Endothelial cell (in vitro differentiated cells): ENCODE measurements at places on chromosomes 11 and 22.
A peak's percentile ranks its signal among the peaks of the same experiment; 100 is the strongest.

- peaks cover 10% of the 10 kb centered on the region for H3K27me3 ChIP-seq
- no peak for DNase-seq
- H3K36me3 ChIP-seq, result peaks cover 7% of the 10 kb centered on the region
- H3K27ac ChIP-seq, result no peak overlapping the region
Observed at GRCh38 chr11:12271241-12271640, 106.1 kb upstream of the PARVA start.

DNA sequence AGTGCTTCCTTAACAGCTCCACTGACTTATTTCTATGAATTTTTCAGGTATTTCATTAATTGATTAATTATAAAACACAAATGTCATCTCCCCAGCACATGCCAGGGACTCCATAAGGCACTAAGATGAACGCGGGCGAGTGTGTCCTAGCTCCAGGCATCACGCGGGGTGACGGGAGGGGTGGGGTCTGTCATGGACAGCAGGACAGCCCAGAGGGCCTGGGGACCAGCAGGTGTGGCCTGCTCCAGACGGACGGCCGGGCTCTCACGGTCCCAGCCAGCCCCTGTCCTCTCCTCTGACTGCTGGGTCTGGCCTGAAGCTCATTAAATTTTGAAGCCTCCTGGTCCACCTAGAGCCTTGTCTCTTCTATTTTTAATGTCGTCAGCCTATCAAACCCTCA, 531.1 kb downstream of the BRD1 start:
- no peak for DNase-seq
- no peak overlapping the region for H3K27ac ChIP-seq
- H3K4me3 ChIP-seq, result no peak overlapping the region
- H3K4me1 ChIP-seq, result peaks cover 5% of the 10 kb centered on the region
- no peaks in the 10 kb centered on the region for H3K36me3 ChIP-seq
- H3K27me3 ChIP-seq, result peaks cover 13% of the 10 kb centered on the region

- H3K27ac ChIP-seq, result no peak overlapping the region
- peaks cover 16% of the 10 kb centered on the region for H3K4me1 ChIP-seq
- DNase-seq, result no peak
- H3K4me3 ChIP-seq, result no peak overlapping the region
- H3K36me3 ChIP-seq, result no peaks in the 10 kb centered on the region
Observed at GRCh38 chr11:111414267-111414931, 35.3 kb upstream of the POU2AF1 start.

- H3K27ac ChIP-seq, result no peak overlapping the region
- H3K4me1 ChIP-seq, result peaks cover 6% of the 10 kb centered on the region
- no peak overlapping the region for H3K4me3 ChIP-seq
- no peaks in the 10 kb centered on the region for H3K36me3 ChIP-seq
- peaks cover 7% of the 10 kb centered on the region for H3K27me3 ChIP-seq
Observed at GRCh38 chr22:23591846-23592245, 11.8 kb upstream of the IGLL1 start.

DNA sequence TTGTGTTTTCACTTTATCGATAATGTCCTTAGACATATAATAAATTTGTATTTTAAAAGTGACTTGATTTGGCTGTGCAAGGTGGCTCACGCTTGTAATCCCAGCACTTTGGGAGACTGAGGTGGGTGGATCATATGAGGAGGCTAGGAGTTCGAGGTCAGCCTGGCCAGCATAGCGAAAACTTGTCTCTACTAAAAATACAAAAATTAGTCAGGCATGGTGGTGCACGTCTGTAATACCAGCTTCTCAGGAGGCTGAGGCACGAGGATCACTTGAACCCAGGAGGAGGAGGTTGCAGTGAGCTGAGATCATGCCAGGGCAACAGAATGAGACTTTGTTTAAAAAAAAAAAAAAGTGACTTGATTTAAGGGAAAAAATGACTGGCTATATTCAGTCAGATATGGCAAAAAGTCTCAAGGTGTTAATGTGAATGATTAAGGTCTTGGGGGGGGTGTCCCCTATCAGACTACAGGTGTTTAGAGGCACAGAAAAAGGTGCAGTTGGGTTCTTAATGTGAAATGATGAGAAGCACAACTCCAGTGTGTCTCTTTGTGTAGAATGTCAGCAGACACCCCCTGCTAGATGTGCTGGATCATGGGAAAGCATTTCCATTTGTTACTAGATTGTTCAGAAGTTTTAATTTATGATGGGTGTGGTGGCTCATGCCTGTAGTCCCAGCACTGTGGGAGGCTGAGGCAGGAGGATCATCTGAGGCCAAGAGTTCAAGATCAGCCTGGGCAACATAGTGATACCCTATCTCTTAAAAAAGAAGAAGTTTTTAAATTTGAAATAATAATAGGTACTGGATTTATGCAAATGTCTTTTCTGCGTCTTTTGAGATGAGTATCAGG, 17.0 kb downstream of the NEAT1 start:
- H3K4me3 ChIP-seq, result no peak overlapping the region
- peaks cover 1% of the 10 kb centered on the region for H3K27me3 ChIP-seq
- DNase-seq, result no peak
- no peak overlapping the region for H3K27ac ChIP-seq
- H3K4me1 ChIP-seq, result peaks cover 6% of the 10 kb centered on the region
- peaks cover 26% of the 10 kb centered on the region for H3K36me3 ChIP-seq

DNA sequence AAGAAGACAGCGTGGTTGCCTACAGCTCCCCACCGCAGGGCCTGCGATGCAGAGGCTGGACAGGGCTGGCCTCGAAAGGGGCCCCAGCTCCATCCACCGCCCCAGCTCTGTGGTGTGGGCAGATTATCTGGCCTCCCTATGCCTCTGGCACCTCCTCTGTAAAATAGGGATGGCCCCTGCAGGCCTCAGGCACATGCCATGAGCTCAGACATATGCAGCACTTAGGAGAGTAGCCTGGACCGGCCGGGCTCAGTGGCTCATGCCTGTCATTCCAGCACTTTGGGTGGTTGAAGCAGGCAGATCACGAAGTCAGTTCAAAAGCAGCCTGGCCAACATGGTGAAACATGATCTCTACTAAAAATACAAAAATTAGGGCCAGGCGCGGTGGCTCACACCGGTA, 7.4 kb downstream of the APOBEC3D start:
- no peak for DNase-seq
- no peak overlapping the region for H3K27ac ChIP-seq
- H3K36me3 ChIP-seq, result no peaks in the 10 kb centered on the region

- H3K36me3 ChIP-seq, result no peaks in the 10 kb centered on the region
- peaks cover 10% of the 10 kb centered on the region for H3K27me3 ChIP-seq
Observed at GRCh38 chr11:120186774-120187591, 23.8 kb upstream of the OAF start.

DNA sequence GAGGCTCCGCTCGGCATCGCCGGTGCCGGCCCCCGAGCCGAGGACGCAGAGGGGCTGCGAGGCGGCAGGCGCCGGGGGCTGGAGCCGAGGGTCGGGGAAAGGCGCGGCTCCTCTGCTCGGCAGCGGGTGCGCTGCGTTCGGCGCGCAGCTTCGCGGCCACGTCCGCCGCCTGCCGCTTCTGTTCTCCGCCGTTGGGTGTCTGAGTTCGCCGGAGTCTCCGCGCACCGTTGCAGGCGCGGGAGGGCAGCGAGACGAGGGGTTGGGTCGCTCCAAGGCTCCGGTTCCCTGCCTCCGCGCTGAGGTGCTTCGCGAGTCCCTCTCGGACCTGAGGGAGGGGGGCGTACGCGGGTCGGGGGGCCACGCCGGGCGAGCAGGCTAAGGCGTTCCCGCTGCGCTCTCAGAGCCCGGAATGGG, 347 bp downstream of the MN1 start:
- H3K27ac ChIP-seq, result no peak overlapping the region
- peaks cover 26% of the 10 kb centered on the region for H3K4me1 ChIP-seq
- no peaks in the 10 kb centered on the region for H3K36me3 ChIP-seq
- DNase-seq, result peak; percentile 52
- H3K4me3 ChIP-seq, result peak overlapping the region; percentile 87
- peaks cover 11% of the 10 kb centered on the region for H3K27me3 ChIP-seq

- H3K4me1 ChIP-seq, result peaks cover 3% of the 10 kb centered on the region
- no peak for DNase-seq
- H3K36me3 ChIP-seq, result no peaks in the 10 kb centered on the region
Observed at GRCh38 chr11:19939415-19939929, 220.8 kb downstream of the DBX1 start.

DNA sequence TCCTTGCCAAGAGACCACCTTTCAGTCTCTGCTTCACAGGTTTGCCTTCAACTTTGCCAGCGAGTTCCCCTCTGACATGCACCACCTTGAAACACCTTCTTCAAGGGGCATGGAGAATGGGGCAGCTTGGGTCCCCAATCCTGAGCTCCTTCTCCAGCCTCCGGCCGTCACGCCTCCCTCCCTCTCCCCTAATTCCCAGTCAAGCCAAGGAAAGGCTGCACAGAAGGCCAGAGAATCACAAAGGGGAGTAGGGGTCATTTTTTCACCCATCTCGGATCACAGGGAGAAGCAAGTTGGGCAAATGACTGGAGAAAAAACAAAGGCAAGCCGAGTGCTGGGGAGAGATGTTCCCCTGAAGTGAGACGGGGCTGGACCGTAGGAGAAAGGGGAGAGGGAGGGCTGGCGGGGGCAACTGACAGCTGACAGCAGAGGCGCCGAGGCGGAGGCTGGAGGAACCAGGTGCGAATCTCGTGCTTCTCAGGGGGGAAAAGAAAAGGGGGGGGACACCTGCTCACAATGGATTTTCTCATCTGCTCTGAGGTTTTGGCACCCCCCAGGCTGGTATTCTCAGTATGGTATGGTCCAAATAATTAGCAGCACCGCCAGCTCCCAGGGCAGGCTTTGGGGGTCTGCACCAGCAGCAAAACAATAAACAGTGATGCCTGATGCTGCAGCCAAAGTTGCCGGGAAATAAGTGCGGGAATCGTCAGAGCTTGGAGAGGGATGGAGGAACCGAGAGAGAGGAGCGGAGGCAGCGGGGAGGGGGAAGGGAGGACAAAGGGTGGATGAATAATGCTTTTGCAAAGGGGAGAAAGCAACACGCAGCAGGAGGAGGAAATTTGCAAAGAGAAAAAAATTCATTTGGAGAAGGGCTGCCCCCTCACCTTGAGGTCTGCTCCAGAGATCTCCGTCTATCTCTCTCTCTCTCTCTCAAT, 644 bp downstream of the YPEL4 start:
- DNase-seq, result no peak
- H3K36me3 ChIP-seq, result peaks cover 3% of the 10 kb centered on the region
- H3K4me1 ChIP-seq, result peaks cover 72% of the 10 kb centered on the region
- peak overlapping the region; percentile 83 for H3K27ac ChIP-seq
- H3K27me3 ChIP-seq, result peaks cover 32% of the 10 kb centered on the region

DNA sequence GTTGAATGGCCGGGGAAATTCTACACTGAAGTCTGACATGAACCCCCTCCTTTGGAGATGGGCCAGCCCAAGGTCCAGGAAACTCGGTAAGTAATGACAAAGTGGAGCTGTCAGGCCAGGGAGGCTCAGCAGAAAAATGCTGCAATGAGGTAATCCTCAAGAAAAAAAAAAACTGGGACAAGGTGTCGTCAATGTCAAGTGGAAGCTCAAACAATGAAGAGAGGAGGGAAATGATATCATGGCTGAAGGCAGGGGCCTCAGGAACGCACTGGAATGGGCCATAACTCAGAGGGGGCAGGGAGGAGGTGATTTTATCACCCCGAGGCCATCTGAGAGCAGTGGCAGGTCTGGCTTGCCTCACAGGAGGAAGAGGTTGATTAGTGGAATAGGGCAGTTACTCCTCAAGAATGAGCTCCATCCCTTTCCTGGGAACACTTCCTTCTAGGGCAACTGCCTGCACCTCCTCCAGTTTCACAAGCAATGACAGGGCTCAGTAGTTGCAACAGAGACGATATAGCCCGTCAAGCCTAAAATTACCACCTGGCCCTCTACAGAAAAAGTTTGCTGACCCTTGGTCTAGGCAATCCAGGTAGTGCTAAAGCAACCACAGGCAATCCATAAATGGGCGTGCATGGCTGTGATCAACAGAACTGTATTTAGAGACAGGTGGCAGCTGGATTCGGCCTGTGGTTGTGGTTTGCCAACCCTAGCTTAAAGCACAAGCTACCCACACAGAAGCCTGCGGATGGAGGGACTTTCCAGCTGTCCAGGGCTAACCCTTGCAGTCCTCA, 65.2 kb downstream of the FBXO7 start:
- H3K27ac ChIP-seq, result peak overlapping the region; percentile 50
- H3K36me3 ChIP-seq, result peaks cover 3% of the 10 kb centered on the region
- peaks cover 8% of the 10 kb centered on the region for H3K27me3 ChIP-seq

- no peak for DNase-seq
- no peaks in the 10 kb centered on the region for H3K36me3 ChIP-seq
- H3K27me3 ChIP-seq, result peaks cover 4% of the 10 kb centered on the region
- H3K27ac ChIP-seq, result no peak overlapping the region
- peaks cover 3% of the 10 kb centered on the region for H3K4me1 ChIP-seq
- H3K4me3 ChIP-seq, result no peak overlapping the region
Observed at GRCh38 chr22:41561788-41562187, 978 bp downstream of the CSDC2 start.

DNA sequence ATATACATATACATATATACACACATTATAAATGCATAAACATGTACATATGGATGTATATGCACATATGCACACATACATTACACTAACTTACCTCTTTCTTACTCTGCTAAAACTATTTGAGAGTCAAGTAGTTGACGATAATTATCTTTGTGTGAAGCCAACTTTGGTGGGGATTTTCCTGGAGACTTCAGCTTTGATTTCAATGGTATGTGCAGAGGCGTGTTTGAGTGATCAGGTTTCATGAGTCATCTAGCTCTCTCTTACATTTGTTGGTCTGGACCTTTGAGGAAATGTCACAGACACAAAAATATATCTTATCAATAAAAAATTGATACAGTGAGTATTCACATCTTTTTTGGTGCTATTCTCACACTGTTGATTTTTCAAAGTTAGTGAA, 769.1 kb upstream of the LUZP2 start:
- DNase-seq, result no peak
- no peak overlapping the region for H3K27ac ChIP-seq
- no peaks in the 10 kb centered on the region for H3K4me1 ChIP-seq
- H3K4me3 ChIP-seq, result no peak overlapping the region

GRCh38 chr11:328012-328411, 7.4 kb upstream of the IFITM3 start:
- peaks cover 38% of the 10 kb centered on the region for H3K4me1 ChIP-seq
- no peaks in the 10 kb centered on the region for H3K27me3 ChIP-seq
- DNase-seq, result no peak
- no peaks in the 10 kb centered on the region for H3K36me3 ChIP-seq

DNA sequence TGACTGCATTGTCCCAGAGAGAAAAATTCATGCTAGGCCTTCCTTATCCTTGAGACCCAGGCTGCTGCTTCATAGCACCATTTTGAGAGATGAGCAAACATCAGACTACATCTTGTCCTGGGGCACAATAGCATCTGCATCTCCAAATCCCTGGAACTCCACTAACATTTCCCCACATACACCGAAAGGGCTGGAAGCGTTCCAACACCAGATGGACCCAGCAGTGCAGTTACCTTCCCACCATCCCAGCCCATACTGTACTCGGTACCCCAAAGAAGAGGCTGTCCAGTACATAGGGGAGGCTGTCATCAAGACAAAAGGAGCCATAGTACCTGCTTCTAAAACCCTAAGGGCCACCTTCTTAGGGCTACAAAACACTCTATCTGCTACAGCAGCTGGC, 547.2 kb upstream of the CHORDC1 start:
- peaks cover 3% of the 10 kb centered on the region for H3K4me1 ChIP-seq
- H3K27ac ChIP-seq, result no peak overlapping the region
- H3K36me3 ChIP-seq, result no peaks in the 10 kb centered on the region
- DNase-seq, result no peak

GRCh38 chr11:120719348-120719747, 207.8 kb downstream of the GRIK4 start:
- DNase-seq, result no peak
- H3K27ac ChIP-seq, result no peak overlapping the region
- peaks cover 2% of the 10 kb centered on the region for H3K27me3 ChIP-seq
- peaks cover 4% of the 10 kb centered on the region for H3K36me3 ChIP-seq
- H3K4me3 ChIP-seq, result no peak overlapping the region
- peaks cover 9% of the 10 kb centered on the region for H3K4me1 ChIP-seq
